Naive thymus-derived CD4-positive, alpha-beta T cell (primary cell): ENCODE measurements at places on chromosomes 1 and 21.
A peak's percentile ranks its signal among the peaks of the same experiment; 100 is the strongest.

- DNase-seq: peak; percentile 59
Observed at GRCh38 chr1:158149577-158150269, 31.0 kb upstream of the CD1D start.

GRCh38 chr1:58107943-58108342 is 438.6 kb downstream of the OMA1 start:
- DNase-seq: no peak

DNA sequence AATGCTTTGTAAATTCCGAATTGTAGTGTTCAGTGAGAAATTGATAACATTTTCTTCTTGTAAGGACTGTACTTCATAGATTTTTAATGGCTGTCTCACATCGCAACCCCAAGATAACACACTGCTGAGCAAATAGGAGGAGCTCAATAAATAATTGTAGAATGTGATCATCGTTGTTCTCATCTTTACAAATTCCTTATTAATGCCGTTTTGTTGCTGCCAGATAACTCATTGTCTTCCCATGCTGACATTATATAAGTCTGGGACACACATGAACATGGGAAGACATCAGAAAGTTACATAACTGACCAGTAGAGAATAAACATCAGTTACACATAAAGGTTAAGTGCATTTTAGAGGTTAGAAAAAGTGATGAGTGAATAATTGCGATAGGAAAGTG is 46.4 kb upstream of the TSPAN2 start:
- no peak for DNase-seq

DNA sequence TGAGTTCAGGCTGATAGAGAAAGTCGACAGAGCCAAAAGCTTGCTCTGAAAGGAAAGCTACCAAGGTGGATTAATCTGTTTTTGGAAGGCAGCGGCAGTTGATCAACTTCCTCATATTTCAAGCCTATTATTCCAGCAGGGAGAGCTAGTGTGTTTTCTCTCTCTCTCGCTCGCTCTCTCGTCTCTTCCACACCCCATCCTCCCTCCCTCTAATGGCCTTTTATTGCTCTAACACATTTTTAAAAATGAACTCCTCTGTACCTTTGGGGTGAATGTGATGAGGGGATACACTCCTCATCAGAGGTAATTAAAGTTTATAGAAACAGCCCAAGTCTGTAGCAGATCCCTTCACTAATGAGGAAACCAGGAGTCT is 126.4 kb downstream of the CLIC6 start:
- DNase-seq: no peak

- no peak for DNase-seq
Observed at GRCh38 chr1:151837884-151838221, 1.8 kb downstream of the C2CD4D start.

- DNase-seq: no peak
Observed at GRCh38 chr21:30605968-30606367, 5.1 kb downstream of the KRTAP22-1 start.

GRCh38 chr21:39251326-39251725 is 62.1 kb downstream of the BRWD1 start:
- DNase-seq: no peak
